ENCODE measurements at places on chromosomes 16 and 17. TPM values are rescaled to one million over a fixed set of nuclear protein-coding genes. Genes with fewer than 3 reads are reported as not detected.

TMEM92 gene
- total RNA-seq, result 0.87 TPM

NUP85 gene
- 27.6 TPM for total RNA-seq

CISD3 gene
- 2.0 TPM for total RNA-seq

NOD2 gene
- 0.10 TPM for total RNA-seq

DNA sequence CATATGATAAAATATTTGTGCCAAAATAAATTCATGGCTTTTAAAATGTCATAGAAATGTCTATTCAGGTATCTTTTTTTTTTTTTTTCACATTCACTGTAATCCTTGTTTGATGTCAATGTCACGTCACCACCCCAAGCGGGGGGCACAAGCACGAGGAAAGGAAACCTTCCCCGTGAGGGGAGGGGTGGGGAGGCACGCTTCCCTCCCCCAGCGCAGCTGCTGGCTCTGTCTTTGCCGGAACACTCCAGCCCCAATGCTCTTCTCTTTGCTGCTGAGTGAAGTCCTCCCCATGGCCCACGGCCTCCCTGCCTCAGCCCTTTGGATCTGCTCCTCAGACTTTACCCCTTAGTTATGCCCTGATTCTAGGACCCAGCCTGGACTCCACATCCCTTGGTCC lies 1.5 kb downstream of the SLC35G3 start:
- DNase-seq, result no peak

GRCh38 chr16:3098459-3099394 lies at the start of gene ZSCAN10:
TSS of gene ZSCAN10 (minus strand) at chr16:3099294. CDS start at chr16:3092937, 6,357 bp downstream.
- DNase-seq, result no peak

- DNase-seq, result peak; percentile 80
Observed at GRCh38 chr17:79919164-79919585, 79.9 kb upstream of the CBX4 start.

GRCh38 chr16:58022601-58023371 lies 2.8 kb upstream of the MMP15 start:
- peak; percentile 61 for DNase-seq

- DNase-seq, result no peak
Observed at GRCh38 chr17:58492238-58493121, 4.3 kb upstream of the HSF5 start.

All from renal cortical epithelial cell (primary cell).